Tongue (tissue), 3 donors: ENCODE measurements at places on chromosomes 7 and 10.

DNA sequence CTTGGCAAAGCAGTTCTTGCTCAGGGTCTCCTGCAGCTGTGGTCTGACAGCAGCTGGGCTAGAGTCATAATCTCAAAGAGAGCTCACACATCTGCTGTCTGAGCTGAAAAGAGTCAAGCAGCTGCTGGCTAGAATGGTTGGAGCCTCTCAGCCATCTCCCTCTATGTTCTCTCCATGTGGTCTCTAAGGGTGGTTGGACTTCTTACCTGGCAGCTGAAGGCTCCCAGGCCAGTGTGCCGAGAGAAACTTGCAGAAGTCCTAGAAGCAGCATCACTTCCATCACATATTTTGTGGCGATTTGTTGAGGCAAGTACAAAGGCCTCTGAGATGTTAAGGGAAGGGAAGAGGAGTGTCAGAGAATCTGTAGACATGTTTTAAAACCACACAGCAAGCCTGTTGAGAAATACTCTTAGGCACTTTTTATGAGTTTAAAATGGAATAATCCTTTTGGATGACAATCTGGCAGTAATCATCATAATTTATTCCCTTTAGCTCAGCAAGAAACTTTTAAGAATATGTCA, 93.2 kb downstream of the REEP3 start:
- DNase-seq: peak; percentile 94

GRCh38 chr7:81420526-81421226, 349.2 kb downstream of the HGF start:
- DNase-seq: peak; percentile 51

- DNase-seq: no peak
Measured at GRCh38 chr7:143351574-143351973, 10.9 kb downstream of the FAM131B start.

DNA sequence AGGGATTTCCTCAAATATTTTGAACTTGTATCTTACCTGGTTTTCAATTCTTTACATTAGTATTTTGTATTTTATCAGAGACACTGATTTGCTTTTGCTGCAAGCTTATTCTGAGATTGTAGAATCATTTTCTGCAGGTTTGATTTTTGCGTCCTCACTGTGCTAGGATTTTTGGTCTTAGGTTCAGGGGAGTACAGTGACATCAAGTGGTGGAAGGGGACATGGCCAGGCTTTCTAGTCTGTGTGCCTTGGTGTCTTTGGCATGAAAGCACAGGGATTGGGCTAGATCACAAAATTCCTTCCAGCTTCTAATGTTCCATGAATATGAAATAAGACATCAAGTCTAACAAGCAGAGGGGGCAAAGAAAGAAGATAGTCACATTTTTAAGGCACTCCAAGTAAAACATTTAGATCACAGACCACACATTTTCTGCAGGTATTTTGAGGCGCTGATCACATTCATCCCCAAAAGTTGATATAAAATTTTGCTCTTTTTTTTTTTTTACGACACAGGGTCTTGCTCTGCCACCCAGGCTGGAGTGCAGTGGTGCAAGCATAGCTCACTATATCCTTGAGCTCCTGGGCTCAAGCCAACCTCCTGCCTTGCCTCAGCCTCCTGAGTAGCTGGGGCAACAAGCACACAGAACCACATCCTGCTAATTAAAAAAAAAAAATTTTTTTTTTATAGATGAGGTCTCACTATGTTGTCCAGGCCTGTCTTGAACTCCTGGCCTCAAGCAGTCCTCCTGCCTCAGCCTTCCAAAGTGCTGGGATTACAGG, 124.4 kb downstream of the PON1 start:
- DNase-seq: peak; percentile 94

DNA sequence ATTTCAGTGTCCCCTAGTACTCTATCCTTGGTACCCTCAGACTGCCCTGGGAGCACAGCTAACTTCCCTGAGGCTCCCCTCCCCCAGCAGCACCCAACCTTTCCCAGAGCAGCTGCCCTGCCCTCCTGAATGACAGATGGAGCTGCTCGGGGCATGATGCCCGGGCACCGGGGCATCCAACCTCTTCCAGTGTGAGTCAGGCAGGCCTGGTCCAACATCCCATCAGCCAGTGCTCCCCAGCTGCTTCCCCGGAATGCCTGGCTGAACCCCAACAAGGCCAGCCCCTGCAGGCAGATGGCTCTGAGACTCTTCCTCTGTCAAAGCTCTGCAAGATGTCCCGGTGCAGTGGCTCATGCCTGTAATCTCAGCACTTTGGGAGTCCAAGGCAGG, 11.9 kb upstream of the TSPAN15 start:
- peak; percentile 92 for DNase-seq

- no peak for DNase-seq
Measured at GRCh38 chr7:102426268-102427018, 6.9 kb upstream of the ORAI2 start.

- DNase-seq: no peak
Measured at GRCh38 chr7:30206491-30206890, 71.7 kb downstream of the MTURN start.

DNA sequence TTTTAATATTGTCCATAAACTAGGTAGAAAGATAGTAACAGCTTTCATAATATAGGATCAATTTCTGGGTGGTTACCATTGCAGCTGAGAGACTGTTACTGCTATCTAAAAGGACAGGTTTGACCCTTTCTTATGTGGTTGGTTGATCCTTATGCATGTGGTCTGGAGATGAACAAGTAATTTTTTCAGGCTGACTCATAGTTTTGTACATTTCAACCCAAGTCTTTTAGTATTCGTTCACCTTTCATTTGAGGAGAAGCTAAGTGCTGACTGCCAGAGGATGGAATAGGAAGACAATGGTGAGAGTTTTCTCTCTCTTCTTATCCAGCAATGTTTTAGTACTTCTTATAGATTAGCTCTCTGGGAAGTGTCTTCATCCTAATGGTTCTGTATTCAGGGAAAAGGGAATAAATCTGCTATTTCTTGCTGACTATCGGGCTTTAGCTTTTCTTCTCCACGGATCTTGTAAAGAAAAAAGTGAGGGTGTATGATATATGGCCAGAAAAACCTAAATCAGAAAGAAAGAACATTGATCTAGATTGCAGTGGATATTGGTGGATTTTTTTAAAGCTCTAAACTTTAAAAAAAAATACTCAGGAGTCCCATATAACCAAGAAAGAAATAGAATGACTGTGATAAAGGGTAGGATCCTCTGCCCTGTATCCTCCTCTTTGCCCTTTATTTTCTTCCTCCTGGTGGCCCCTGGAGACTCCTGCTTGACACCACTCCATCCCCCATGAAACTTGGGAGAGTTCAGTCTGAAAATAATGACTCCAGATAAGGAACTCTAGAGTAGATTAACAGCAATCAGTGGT, 88.0 kb downstream of the CPED1 start:
- DNase-seq: no peak
